ENCODE measurements at places on chromosomes 13 and 19.
A peak's percentile ranks its signal among the peaks of the same experiment; 100 is the strongest.

DNA sequence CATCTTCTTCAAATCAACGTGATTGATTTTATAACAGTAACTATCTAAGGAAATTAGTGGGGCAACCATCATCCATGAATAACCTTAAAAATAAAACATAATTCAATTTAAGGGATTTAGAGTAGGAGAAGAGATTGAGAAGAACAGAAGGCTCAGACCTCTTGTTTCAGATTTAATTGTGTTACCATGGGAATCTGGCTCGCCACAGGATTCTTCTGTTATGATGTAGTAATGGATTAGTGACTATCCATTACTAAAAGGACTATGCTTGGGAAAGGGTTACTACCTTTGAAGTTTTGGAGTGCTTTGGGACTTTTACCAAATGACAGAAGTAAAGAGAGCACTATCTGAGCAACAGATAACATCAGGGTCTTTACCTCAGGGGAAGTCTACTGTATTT, 13.2 kb downstream of the FREM2 start:
- DNase-seq = no peak

- DNase-seq = no peak
Measured at GRCh38 chr13:32086791-32087441, 55.3 kb downstream of the FRY start.

DNA sequence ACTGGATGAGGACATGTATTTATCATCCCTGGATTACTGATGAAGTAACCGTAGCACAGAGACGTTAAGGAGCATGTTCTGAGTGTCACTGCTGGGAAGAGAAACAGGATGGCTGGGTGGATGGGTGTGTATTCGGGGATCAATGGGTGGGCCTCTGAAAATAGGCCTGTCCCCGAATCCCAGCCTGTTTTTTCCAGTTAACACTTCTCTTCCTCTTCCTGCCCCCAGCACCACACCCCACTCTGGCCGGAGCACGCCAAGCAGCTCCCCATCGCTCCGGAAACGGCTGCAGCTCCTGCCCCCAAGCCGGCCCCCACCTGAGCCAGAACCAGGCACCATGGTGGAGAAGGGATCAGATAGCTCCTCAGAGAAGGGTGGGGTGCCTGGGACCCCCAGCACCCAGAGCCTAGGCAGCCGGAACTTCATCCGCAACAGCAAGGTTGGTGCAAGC, 8.8 kb downstream of the GRAMD1A start:
- no peak for DNase-seq

DNA sequence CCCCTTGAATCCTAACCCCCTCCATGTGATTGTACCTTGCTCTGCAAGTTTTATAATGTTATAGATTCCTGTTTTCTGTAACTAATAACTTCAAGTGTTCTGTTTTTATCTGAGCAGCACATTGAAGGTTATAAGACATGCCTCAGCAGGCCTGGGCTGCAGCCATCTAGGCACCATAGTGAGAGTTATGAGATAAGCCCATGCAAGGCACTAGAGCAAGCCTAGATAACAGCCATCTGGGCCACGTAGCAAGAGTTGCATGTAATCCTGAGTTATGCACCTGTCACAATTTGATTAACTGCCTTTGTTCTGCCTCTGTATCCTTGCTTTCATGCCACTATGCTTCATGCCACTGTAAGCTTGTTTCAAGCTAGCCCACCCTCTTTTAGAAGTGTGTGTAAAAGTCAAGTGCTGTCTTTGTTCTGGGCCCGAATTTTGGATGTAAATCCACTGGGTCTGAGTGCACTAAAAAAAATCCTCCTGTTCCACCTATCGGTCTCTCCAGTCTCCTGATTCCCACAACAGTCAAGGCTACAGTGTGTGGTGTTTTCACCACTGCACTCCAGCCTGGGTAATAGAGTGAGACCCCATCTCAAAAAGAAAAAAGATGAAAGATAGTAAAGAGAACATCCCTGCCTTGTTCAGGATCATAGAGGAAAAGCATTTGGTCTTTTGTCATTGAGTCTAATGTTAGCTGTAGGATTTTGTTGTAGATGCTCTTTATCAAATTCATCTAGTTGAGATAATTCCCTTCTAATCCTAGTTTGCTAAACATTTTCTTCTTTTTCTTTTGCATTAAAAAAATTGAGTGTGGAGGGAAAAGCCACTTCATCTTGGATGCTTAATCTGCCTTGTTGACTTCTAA, 16.0 kb upstream of the KBTBD6 start:
- DNase-seq = no peak

DNA sequence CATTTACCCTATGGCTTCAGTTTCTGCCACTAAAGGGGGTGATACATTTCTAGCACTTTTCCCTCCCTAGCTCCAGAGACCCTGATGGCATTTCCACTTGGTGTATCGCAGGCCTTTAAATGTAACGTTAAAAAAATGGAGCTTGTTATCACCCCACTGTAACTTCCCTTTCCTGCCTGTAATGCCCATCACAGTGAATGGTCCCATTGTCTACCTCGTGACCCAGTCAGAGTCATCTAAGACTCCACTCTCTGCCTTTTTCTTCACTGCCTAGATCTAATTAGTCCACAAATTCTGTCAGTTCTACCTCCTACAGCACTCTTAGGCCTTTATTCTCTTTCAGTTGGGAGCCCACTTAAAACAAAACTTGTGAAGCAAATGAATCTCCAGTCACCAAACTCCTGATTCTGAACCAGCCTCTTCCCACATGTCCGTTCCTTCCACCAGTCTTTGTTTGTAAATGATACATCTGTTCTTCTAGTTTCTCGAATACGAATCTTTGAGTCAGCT, 64.8 kb downstream of the NHLRC3 start:
- no peak for DNase-seq

DNA sequence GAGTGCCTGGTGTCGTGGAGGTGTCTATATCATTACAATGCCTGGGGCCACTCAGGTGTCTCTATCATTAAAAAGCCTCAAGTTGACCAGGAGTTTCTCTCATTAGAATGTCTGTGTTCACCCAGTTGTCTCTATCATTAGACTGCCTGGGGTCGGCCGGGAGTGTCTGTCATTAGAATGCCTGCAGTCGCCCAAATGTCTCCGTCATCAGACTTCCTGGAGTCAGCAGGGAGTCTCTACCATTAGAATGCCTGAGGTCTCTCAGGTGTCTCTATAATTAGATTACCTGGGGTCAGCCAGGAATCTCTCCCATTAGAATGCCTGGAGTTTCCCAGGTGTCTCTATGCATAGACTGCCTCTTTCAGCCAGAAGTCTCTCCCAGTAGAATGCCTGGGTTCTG, 1477.6 kb downstream of the UQCRFS1 start:
- DNase-seq = no peak

DNA sequence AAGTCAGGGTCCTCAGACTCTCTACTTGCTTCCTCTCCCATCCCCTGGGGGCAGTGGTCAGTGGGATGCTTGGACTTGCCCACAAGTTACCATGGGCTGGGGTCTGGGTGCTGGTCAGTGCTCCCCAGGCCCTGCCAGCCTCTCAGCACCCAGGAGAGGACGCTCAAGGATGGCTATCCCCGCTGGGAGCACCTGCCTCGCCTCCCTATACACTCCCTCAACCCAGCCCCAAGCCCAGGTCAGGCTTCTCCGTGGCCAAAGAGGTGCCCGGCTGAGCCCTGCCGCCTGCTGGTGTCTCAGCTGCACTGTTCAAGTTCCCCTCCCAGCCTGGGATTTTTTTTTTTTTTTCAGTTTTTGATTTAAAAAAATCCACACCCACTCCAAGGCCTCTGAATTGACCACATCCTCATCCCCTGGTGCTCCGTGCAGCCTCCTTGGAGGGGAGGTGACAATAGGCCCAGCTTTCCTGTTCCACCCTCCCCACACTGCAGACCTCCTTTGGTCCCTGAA, 10.8 kb downstream of the F2RL3 start:
- DNase-seq = no peak

GRCh38 chr19:29667387-29667783, 2.1 kb downstream of the PLEKHF1 start:
- peak; percentile 53 for DNase-seq

DNA sequence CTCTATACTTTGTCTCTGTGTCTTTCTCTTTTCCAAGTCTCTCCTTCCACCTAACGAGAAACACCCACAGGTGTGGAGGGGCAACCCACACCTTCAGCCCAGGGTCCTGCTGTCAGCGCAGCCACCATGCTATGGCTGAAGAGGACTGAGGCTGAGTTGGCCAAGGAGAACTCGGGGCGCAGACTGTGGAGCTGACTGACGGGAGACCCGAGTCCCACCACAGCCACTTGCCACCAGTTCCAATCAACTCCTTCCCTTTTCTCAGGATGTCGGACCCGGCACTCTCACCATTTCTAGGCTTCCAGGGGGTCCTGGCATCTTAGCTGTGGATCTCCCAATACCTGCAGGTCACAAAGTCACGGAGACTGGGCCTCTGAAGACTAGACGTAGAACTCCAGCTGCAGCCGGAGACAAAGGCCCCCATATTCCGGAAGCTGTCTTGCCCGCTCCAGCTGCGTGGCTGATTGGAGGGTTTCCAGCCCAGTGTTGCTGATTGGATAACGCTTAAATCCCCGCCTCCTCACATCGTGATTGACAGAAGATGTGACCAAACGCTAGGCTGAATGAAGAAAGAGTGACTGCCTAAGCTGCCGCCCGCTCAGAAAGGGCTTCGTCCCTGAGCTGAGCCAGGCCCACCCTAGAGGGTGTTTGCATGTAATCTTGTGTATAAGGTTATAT, 63.6 kb downstream of the ZNF429 start:
- peak; percentile 93 for DNase-seq

DNA sequence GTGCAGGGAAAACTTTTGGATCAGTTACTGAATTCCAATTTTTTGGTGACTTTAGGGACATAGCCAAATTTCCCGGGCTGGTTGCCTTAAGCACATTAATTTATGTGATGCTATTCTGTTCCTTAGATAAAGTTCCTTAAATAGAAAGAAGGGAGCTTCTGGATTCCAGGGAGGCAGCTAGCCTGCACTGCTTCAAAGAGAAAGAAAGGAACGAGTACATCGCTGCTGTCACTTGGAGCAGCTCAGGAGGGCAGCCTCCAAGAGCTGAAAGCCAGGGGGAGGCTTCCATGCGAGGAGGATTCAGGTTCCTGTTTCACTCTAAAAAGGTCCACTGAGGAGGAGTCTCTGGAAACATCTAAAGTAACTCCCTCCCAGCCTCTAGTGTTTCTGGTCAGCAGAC, 55.7 kb downstream of the FAM124A start:
- no peak for DNase-seq

DNA sequence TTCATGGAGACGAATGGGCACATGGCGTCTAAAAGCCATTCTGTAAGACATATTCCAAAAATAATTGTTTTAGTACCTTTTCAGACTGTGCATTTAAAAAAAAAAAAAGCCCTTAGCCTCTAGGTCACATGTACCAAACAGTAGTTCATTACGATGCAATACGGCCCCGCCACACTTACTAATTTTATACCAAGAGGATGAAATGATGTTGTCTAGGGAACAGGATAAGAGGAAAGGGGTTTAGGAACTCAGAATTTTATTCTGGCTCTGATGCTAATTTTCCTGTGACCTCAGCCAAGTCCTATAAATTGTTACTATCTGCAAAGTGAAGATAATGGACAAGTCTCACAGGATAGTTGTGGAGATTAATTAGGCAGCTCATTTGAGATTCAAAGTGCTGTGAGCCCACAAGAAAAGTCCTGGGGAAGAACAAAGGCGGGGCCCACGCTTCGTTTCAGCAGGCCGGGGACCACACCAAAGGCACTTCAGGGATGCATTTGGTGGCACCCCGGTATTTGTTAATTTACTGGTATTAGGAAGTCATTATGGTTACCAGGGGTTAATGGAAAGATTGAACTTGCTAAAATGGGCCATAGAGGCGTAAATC, 511.1 kb downstream of the IRS2 start:
- DNase-seq = no peak

Data from posterior vena cava (tissue), 2 donors.